ENCODE measurements at places on chromosomes 3 and 15.

- no peak for DNase-seq
Measured at GRCh38 chr3:128572644-128573105, 77.9 kb downstream of the RPN1 start.

DNA sequence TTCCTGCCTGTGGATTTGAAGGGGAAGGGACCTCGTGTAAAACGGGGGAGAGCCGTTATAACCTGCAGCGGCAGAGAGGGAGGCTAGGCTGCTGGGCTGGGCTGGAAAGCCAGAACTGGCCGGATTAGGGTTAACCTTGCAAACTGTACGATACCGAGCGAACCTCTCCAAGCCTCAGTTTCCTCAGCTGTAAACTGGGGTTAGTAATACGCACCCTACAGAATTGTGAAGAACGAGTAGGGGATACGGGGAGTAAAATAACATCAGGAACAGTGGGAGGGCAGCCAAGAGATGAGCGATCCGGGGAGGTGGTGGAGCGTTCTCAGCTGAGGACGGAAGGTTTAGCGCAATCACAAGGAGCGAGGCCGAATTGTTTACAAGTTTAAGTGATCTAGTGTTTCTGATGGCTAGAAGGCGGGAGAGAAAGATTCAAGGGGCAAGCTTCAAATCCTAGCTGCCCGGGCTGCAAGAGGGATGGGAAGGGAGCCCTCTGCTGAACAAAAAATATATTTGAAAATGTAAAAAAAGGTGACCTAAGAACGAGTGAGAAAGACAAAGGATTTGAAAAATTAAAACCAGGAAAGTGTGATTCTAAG lies 768 bp upstream of the SEMA5B start:
- DNase-seq, result peak; percentile 40

GRCh38 chr3:178109691-178110090 lies 426.5 kb upstream of the KCNMB2 start:
- DNase-seq, result no peak

- DNase-seq, result no peak
Measured at GRCh38 chr3:105828703-105829102, 40.1 kb downstream of the CBLB start.

DNA sequence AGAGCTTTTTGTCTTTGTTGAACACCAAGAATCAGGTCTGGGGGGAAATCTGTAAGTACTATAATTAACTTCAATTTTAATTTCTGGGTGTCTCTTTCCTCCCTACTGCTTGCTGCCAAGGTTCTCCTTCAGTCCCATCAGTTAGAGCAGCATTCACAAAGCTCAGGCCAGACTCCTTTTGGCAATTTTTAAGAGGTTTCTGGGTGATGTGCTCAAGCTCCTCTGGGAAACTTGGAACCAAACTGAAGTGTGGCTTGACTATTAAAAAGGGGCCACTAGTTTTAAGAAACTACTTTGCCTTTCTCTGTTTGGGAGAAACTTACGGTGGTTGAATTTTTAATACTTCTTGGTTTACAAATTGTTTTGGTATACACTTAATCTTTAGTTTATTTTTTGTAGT lies 227.7 kb upstream of the SOX2 start:
- no peak for DNase-seq
